GM06990 (cell line): ENCODE measurements at places on chromosomes 4 and X.

DNA sequence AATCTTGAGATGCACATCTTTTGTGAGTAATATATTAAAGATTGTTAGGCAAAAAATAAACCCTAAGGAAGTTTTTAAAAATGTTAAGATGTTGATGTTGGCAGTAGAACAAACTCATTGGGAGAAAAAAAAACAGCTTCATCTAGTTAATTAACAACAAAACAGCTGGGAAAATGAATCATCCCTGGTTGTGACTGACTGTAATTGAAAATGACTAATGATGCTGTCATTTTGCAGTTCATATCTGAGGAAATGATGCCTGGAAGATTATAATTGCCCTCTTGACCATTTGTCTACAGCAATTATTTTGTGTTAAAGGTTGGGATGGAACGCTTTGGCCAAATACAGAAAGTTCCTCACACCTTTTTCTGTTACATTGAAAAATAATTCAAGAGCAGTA, 760.4 kb upstream of the FTHL17 start:
- no peak for DNase-seq

GRCh38 chr4:105598787-105599186, 46.4 kb downstream of the ARHGEF38 start:
- no peak for DNase-seq

DNA sequence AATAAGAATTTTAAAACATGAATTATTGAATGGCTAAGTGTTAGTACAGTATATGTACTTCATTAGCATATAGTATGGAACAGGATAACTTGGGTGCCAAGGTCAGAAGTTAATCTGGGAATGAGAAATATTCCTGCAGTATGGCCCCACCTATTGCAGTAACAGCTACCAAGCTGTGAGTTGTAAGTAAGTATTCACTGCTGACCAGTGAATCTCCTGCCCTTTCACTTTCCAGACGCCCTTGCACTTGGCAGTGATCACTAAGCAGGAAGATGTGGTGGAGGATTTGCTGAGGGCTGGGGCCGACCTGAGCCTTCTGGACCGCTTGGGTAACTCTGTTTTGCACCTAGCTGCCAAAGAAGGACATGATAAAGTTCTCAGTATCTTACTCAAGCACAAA, 105.1 kb downstream of the NFKB1 start:
- DNase-seq = no peak

- DNase-seq = no peak
Observed at GRCh38 chr4:127558088-127558487, 74.7 kb upstream of the INTU start.

- DNase-seq = no peak
Observed at GRCh38 chr4:153497091-153497531, 31.0 kb downstream of the TMEM131L start.

- DNase-seq = no peak
Observed at GRCh38 chr4:142559986-142560385, 286.1 kb downstream of the INPP4B start.

DNA sequence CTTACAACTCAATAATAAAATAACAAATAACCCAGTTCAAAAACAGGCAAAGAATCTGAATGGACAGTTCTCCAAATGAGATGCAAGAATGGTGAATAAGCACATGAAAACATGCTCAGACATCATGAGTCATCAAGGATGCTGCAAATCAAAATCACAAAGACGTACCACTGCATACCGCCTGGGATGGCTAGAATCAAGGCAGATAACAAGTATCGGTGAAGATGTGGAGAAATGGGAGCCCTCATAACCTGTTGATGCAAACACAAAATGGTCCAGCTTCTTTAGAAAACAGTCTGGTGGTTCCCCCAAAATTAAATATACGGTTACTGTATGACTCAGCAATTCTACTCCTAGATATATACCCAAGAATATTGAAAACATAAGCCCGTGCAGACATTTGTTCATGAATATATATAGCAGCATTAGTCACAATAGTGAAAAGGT, 32.5 kb downstream of the AKAP4 start:
- peak; percentile 6 for DNase-seq

DNA sequence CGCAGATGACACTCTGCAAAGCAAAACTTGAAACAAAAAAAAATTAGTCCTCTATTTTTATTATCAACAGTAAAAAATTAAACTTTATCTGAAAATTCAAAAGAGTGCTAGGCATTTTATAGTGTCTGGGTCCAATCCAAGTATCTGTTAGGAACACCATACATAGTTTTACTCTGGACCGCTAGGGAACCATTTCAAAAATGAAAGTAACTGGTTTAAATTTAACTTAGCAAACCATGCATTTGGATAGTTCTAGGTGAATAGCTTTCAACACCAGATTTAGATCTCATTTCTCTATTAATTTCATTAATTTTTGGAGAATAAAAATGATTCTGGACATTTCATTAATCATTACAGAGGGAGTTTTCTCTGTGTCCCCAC, 1.2 kb downstream of the KLKB1 start:
- no peak for DNase-seq

GRCh38 chr4:121764303-121764701, 662 bp downstream of the SMIM43 start:
- DNase-seq = no peak

GRCh38 chr4:83150653-83151330, 36.3 kb upstream of the PLAC8 start:
- DNase-seq = no peak

- no peak for DNase-seq
Observed at GRCh38 chrX:19443869-19444526, 71.3 kb downstream of the MAP3K15 start.

DNA sequence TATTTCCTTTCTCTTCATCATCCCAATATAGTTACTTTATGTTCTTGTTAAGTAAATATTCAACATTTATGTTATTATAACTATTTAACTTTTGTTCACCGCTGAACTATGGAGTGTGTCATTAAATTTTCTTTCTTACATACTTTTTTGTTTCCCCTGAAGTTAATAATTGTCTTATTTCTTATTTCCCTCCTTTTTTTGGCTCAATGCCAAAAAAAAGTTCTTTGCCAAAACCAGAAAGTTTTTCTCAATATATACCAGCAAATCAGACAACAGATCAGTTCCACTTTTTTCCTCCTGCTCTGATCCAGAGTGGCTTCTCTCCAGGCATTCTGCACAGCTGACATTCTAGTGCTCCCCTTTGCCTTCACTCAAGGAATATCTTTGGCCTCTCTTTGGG, 187.0 kb upstream of the PPARGC1A start:
- no peak for DNase-seq

GRCh38 chrX:19840899-19841648, 46.3 kb downstream of the SH3KBP1 start:
- DNase-seq = no peak

GRCh38 chr4:19358015-19358414, 893.7 kb upstream of the SLIT2 start:
- no peak for DNase-seq
